Stomach (tissue), 19 donors: ENCODE measurements at places on chromosomes 5 and 9. TPM values are rescaled to one million over a fixed set of nuclear protein-coding genes. Genes with fewer than 3 reads are reported as not detected.

Gene NSMF
- 37.8 TPM for total RNA-seq

Gene MCTP1
- total RNA-seq, result 47.9 TPM

Gene RNF180
- 10.4 TPM for total RNA-seq

Gene PLEKHG4B
- total RNA-seq, result 4.3 TPM

Gene INSL6
- not detected for total RNA-seq

- H3K27me3 ChIP-seq, result no peaks in the 10 kb centered on the region
- no peak for DNase-seq
- no peak overlapping the region for H3K4me3 ChIP-seq
- no peak overlapping the region for H3K27ac ChIP-seq
- H3K36me3 ChIP-seq, result no peaks in the 10 kb centered on the region
- H3K4me1 ChIP-seq, result no peaks in the 10 kb centered on the region
Measured at GRCh38 chr9:20632705-20633104, 10.4 kb upstream of the MLLT3 start.

DNA sequence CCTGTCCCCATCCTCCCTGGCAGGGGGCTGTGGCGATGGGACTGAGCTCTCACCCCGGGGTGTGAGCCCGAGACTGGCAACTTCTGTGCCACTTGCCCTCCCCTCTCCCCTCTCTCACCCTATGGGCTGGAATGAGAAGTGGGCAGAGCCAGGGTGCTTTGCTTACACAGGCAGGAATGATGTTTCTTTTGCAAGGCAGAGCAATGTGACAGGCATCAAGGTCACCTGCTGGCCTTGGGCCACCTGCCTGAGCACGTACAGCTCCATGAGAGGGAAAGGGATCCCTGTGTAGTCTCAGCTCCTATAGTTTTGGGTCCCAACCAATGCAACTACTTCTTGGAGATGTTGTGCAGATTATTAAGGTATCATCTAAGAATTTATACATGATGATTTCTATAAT, 252.8 kb upstream of the DAP start:
- no peaks in the 10 kb centered on the region for H3K4me1 ChIP-seq
- H3K27ac ChIP-seq, result no peak overlapping the region
- H3K4me3 ChIP-seq, result no peak overlapping the region
- peak; percentile 24 for DNase-seq

GRCh38 chr9:4771788-4772187, 21.0 kb upstream of the RCL1 start:
- no peaks in the 10 kb centered on the region for H3K36me3 ChIP-seq
- no peak overlapping the region for H3K27ac ChIP-seq
- no peak overlapping the region for H3K4me3 ChIP-seq
- no peak for DNase-seq

DNA sequence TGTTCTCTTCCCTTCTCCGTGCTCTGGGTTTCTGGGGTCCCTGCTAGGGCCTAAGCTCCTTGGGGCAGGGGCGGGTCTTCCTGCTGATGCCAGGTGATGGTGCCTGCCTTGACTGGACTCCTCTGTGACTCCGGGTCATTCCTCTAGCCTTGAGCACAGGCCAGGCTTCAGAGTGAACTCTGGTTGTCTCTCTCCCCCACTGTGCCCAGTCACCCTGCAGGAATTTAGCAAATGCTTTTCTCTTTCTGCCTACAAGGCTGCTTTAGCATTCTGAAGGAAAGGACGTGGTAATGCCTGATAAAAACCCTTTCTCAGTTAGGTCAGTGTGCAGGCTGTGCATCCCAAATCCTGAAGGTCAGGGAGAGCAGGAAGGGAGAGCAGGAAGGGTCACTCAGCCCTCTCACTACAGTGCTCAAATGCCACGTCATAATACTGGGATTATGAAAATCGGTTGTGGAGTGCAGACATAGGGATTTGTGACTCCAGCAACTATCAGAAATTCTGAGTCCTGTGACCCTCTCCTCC, 2.7 kb downstream of the CXCL14 start:
- H3K27ac ChIP-seq, result no peak overlapping the region
- peaks cover 14% of the 10 kb centered on the region for H3K4me1 ChIP-seq
- no peak for DNase-seq
- H3K36me3 ChIP-seq, result no peaks in the 10 kb centered on the region

GRCh38 chr5:54443270-54443669, 12.2 kb upstream of the HSPB3 start:
- no peaks in the 10 kb centered on the region for H3K27me3 ChIP-seq
- peak; percentile 52 for DNase-seq
- no peaks in the 10 kb centered on the region for H3K4me1 ChIP-seq
- H3K36me3 ChIP-seq, result no peaks in the 10 kb centered on the region
- no peak overlapping the region for H3K4me3 ChIP-seq
- no peak overlapping the region for H3K27ac ChIP-seq

DNA sequence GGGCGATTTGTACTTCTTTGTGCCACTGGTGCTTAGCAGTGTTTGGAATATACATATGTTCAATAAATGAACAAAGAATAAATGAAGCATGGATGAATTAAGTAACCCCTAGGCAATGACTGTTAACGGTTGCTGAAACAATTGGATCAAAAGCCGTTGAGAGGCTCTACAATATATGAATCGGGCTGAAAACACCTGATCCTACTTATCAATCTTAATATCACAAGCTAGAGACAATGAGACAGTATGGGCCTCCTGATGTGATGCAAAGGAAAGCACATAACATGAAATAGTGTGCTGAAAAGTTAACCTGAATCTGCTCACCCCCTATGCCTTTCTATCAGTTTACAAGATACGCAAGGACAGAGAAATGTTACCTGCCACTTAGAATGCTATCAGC, 410.3 kb upstream of the RGMB start:
- no peak for DNase-seq
- H3K36me3 ChIP-seq, result no peaks in the 10 kb centered on the region
- no peaks in the 10 kb centered on the region for H3K27me3 ChIP-seq
- H3K4me1 ChIP-seq, result no peaks in the 10 kb centered on the region
- H3K27ac ChIP-seq, result no peak overlapping the region

- peak overlapping the region; percentile 78 for H3K4me3 ChIP-seq
- no peaks in the 10 kb centered on the region for H3K27me3 ChIP-seq
- H3K36me3 ChIP-seq, result peaks cover 21% of the 10 kb centered on the region
- H3K4me1 ChIP-seq, result peaks cover 33% of the 10 kb centered on the region
Measured at GRCh38 chr9:113409883-113410206, 630 bp downstream of the POLE3 start.
